ENCODE measurements at places on chromosomes 6 and 20. TPM values are rescaled to one million over a fixed set of nuclear protein-coding genes. Genes with fewer than 3 reads are reported as not detected.

Gene LTB
- not detected for total RNA-seq

Gene HNF4A
- total RNA-seq: not detected

Gene LINC00237
- not detected for total RNA-seq

Gene NR2E1
- not detected for total RNA-seq

Gene TRIM10
- not detected for total RNA-seq

GRCh38 chr6:32761072-32761471 is 2.3 kb downstream of the HLA-DQB2 start:
- no peak for DNase-seq

DNA sequence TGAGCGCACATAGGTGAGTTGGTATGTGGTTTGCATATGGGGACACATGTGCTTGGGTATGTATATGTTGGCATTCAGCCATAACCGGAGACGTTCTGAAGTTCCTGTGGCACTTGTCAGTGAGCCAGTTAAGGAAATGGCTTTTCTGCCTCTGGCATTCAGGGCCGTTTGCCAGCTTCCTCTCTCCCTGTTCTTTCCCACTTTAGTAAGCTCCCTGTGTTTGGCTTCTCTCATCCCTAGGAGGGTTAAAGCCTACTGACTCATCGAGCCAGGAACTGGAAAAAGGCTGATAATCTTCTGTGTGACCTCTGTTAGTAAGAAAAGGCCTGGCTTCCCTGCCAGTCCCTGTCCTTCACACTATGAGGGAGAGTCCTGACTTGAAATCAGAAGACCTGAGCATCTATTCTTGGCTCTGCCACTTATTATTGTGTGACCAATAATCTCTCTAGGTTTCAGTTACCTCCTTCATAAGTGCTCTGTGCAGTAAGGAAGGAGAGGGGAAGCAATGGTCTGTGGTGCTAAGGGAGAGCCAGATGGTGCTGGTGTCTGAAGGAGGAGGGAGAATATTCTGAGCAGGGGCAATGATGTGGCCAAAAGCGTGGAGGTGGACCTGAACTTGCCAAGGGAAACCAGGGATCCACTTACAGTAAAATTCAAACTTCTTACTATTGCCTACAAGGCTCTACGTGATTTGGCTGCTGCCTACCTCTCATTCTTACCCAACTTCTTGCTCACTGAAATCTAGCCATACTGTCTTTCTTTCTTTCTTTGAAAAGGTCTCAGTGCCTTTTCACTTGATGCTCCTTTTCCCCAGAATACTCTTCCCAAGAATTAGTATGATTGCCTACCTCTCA is 31.4 kb downstream of the ACSS2 start:
- DNase-seq: peak; percentile 84

GRCh38 chr20:46575937-46576461 is 25.5 kb upstream of the OCSTAMP start:
- DNase-seq: no peak

GRCh38 chr6:19719691-19720128 is 117.5 kb upstream of the ID4 start:
- DNase-seq: peak; percentile 82

DNA sequence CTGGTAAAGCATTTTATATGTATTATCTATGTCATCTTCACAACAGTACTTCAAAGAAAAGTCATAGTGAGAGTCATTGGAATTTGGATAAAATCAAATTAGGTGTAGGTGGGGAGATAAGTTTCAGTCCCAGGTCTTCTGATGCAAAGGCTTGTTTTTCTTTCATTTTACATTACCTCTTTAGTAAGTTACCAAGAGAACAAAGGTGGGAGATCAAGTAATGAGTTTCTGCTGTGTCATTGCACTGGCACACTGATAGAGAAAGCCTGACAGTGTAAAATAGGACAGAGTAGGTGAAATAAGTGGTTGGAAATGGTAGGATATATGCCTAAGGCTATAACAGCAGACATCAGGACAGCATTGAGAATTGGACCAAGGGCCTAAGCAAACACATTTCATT is 250.4 kb downstream of the NKAIN2 start:
- no peak for DNase-seq

- DNase-seq: no peak
These were observed at the start of gene AIF1 for GRCh38 chr6:31614684-31615578. Gene AIF1 (plus strand): TSS chr6:31615234. CDS start chr6:31615330, 96 bp downstream.

DNA sequence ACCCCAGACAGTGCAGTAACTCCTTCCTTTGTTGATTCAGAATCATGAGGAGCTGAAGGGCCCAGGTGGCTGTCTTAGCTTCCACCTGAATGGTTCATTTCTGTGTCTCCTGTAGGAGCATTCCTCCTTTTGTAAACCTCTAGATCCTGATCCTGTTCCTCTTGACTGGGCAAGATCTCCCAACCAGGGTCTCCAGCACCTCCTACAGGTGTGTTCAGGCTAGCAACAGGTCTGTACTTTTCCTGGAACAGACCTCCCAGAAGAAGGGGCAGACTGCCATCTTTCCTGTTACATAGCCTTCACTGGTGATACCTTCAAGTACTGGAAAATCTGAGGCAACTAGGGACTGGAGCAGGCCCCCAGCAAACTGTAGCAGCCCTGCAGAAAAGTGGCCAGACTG is 35.2 kb downstream of the HLA-B start:
- DNase-seq: no peak

GRCh38 chr6:168403370-168404005 is 37.5 kb upstream of the SMOC2 start:
- DNase-seq: no peak

DNA sequence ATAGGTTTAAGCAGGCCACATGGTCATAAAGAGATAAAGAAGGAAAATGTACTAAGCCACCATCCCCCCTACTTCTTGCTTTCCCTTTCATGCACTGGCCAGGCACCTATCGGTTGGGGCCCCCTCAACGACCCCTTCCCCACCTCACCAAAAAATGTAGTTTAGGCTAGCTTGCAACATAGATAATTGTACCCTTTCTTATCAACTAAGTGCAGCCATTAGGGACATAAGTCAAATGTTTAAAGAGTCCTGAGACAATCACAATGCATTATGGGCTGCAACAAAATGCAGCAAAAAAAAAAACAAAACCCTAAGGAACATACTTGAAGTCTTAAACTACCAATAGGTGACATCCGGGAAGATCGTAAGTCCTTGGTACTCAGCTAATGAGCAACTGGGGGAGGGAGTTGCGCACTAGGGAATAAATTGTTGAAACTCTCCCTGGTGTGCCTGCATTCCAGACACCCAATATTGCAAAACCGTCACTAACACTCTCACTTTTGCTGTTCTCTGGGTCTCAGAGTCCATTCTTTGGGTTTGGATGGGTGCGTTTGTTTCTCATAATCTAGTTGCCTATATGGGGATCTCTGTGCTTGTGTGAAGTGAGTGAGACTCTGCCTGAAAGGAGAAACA is 12.4 kb upstream of the HLA-G start:
- no peak for DNase-seq

- peak; percentile 23 for DNase-seq
These were observed at the start of gene RIMS1 for GRCh38 chr6:71886184-71887005. Gene RIMS1 (plus strand): TSS chr6:71886550. CDS start chr6:71887024, 474 bp downstream.

DNA sequence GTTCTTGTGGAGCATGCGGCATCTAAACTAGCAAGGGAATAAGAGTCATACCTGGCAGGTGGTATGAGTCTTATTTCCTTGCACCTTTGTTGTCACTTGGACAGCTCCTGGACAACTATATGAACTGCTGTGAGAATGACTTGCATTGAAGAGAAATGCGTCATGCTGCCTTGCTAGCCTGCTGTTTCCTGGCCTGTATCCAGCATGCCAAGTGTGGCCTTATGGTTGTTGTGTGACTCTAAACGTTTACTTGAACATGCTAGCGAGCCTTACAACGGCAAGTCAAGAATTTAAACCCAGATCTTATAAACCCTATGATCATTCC is 90.4 kb downstream of the CEP162 start:
- peak; percentile 88 for DNase-seq

DNA sequence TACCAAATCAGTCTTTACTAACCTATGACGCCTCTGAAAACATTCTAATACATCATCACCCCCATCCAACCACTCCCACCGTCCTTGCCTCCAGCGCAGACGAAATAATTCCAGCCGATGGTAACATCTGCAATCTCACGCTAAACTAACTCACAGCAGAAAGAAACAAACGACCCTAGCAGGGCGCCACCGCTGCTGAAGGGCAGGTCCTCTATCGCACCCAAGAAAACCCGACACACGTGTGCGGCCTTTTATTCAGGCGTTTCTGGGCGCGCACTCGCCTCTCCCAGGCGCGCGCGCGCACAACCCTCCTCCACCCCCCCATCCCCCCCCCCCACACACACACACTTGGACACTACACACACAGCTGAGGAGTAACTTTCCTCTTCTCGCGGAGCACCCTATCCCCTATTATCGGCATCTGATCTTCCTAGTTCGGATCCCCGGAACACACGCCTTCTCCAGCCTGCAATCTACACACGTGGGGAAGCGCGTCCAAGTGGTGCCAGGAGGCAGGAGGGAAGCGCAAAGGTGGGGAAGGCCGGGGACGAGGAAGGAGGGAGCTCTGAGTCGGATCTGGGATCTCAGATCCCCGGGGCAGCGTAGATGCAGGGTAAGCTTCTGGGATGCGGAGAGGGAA is 1.4 kb downstream of the GFOD1 start:
- DNase-seq: peak; percentile 51

- no peak for DNase-seq
These were observed 55.2 kb upstream of the TAGAP start for GRCh38 chr6:159099961-159100360.

DNA sequence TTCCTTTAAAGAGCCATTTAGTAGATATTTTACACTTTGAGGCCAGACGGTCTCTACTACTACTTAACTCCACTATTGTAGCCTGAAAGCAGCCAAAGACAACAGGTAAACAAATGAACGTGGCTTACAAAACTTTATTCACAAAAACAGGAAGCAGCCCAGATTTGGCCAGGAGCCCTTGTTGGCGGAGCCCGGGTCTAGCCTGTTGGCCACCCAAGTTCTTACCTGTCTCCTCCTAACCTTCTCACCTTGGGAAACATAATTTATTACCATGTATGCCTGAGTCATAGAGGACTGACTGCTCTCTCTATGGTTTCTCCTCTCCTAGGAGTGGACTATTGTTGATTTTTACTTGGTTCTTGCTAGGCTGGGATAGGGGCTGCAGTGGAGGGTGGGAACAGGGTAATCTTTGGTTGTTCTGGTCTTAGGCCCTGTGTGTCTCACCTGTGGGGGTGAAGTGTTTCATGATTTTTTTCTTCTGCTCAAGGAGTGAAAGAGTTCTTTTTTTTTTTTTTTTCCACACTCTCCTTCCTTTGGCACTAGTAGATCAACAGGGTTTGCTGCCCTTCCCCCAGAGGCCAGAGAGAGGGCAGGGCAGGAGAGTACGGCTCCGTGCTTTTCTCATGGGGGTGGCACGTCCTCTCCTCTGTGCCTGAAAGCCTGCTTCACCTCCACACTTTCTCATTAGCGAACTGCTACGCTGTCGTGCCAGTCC is 90.0 kb downstream of the RPP40 start:
- no peak for DNase-seq

DNA sequence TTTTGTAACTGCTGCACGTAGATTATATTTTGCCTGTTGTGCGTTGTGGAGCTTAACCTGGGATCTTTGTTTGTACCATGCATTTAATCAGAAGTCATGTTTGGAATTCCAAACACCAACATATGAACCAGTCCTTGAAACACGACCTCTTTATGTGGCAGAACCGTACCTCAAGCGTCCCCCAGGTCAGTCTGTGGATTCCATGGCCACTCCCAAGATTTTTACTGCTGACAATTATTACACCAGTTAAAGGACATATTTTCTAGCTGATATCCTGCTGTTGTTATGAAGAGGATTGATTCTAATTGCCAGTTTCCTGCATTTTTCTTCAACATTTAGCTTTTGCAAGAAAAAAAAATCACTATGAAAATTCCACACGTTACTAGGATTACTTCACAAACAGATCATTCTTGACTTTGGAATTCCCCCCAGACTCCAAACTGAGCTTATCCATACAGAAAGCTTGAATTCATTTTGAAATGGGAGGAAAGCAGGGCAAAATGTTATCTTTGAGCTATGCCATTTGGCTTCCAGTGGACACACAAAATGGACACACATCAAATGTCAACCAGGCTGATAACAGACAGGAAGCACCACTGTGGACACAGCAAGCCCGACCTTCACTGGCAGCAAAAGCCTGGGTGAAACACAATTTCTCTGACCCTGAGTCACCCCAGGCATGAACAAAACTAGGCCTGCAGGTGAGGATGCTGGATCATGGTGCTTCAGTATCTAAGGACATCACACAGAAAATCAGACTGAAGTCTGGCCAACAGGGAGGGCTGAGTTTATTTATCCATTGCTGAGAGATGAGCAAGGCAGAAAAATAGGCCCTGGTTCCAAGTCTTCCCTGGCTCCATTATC is 542.9 kb upstream of the JAG1 start:
- peak; percentile 27 for DNase-seq

GRCh38 chr6:140993515-140993914 is 1139.2 kb upstream of the GJE1 start:
- no peak for DNase-seq

GRCh38 chr6:144283646-144284477 is 1.3 kb upstream of the UTRN start:
- peak; percentile 37 for DNase-seq

- DNase-seq: no peak
These were observed 169.1 kb downstream of the BMP7 start for GRCh38 chr20:57097245-57097915.

DNA sequence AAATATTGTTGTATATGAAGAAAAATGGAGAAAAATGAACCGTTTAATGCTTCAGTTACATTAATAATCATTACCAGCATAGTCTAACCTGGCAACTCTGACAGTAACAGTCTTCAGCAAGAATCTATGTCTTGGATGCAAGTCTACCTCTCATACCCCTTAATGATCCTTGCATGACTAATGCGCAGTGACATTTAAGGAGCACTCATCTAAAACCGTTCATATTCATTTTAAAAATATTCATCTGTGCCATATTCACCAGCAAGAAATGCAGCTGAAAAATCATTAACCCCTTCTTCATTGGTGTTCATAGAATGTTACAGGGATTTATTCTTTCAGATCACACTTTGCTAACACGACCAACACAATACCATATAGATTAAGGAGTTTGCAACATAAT is 227.2 kb upstream of the ASCC3 start:
- DNase-seq: peak; percentile 14

DNA sequence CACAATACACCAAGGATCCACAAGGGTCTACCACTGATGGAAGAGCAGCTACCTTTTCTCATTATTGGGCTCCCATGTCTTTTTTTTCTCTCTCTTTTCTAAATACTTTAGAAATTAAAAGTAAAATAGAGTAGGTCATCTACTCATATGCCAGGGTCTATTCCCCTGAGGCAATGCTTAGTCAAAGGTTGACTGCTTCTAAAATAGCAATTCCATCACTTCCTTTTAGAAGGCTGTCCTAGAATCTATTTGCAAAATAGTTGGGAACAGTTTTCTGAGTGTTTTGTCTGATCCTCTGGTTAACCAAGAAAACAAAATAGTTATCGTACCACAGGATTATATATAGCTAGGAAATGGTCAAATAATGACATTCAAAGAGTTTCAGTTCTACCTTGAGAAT is 174.1 kb downstream of the COL21A1 start:
- DNase-seq: no peak

GRCh38 chr6:132693478-132693877 is 20.4 kb downstream of the VNN1 start:
- peak; percentile 93 for DNase-seq

GRCh38 chr6:113654396-113654795 is 202.7 kb upstream of the MARCKS start:
- peak; percentile 48 for DNase-seq

- no peak for DNase-seq
These were observed 66.2 kb downstream of the GNAS-AS1 start for GRCh38 chr20:58784321-58785074.

- DNase-seq: no peak
These were observed 221.9 kb downstream of the TTLL2 start for GRCh38 chr6:167546611-167547327.

Measured in fibroblast of lung (primary cell).